Amygdala (tissue), 56 donors: ENCODE measurements at places on chromosomes 4 and X.

- DNase-seq, result no peak
Observed at GRCh38 chr4:82044141-82044993, 329.4 kb downstream of the HNRNPD start.

DNA sequence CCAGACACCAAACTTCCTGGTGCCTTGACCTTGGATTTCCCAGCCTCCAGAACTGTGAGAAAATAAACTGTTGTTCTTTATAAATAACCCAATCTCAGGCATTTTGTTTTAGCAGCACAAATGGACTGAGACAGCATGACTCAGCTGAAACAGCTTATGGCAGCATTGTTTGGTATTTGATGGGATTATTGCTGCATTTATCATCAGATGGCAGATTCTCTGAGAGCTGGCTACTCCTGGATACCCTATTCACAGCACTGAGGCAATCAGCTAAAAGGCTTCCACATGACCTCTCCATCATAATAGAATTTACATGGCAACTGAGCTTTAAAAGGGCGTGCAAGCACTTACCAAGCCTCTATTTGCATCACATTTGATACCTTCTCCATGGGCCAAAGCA, 623.1 kb upstream of the CPEB2 start:
- DNase-seq, result no peak

GRCh38 chrX:153065389-153065788, 6.9 kb upstream of the PNMA6A start:
- DNase-seq, result no peak

- no peak for DNase-seq
Observed at GRCh38 chrX:33171041-33171440, 40.3 kb downstream of the DMD start.

- no peak for DNase-seq
Observed at GRCh38 chrX:43677993-43678392, 21.9 kb downstream of the MAOA start.

- no peak for DNase-seq
Observed at GRCh38 chrX:111395149-111395548, 16.8 kb downstream of the DCX start.

DNA sequence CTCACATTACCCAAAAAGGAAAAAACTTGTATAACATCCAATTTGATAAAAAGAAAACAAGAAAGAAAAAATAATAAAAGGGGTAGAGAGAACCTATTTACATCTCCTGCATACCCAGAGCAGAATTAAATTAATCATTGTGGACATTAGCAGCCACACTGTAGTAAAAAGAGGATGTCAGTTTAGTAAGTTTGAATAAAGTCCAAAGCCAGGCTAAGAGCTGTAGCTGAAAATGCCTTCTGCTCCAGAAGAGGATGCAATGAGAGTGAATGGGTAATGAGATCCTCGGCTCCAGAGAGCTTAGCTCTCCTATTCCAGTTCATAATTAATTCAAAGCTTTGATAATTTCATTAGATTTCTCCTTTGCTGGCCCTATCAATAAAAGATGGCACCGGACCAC, 78.2 kb downstream of the SLC10A7 start:
- DNase-seq, result no peak

DNA sequence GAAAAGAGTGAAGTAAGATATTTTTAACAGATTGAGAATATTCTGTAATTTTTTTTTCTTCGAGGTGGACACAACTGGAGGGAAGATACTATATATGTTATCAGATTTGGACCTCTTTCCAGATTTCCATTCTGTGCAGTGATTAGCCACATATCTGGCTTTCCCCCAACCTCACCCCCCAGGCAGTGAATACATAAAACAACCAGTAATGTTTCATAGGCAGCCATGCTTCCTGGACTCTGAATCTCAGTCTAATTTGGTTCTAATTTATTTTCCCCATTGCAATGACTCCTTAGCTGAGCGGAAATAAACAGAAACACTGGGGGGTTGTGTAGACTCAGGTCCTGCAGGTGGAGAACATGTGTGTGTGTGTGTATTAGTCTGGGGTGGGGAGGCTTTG, 226.5 kb downstream of the FBXW7 start:
- DNase-seq, result no peak

DNA sequence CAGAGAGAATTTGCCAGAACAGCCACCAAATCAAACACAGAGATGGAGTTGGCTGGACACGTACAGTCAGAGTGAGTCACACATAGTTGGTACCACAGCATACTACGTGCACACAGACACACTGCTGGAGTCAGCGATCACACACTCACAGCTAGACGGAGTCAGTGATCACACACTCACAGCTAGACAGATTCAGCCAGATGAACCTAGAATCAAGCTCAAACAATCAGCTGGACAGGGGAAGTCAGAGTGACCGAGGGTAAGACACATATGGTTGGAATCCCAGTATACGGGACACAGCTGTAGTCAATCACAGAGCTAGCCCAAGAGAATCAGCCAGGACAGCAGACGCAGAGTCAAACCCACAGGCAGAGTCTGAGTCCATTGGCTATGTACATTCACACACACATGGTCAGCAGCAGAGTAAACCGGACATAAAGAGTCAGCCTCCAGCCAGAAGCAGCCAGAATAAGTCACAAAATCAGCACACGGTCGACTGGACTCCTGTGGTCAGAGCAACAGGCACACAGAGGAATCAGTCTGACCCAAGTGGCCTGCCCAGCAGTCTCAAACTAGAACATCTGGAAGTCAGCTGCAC, 4.6 kb downstream of the SLC38A5 start:
- DNase-seq, result no peak

DNA sequence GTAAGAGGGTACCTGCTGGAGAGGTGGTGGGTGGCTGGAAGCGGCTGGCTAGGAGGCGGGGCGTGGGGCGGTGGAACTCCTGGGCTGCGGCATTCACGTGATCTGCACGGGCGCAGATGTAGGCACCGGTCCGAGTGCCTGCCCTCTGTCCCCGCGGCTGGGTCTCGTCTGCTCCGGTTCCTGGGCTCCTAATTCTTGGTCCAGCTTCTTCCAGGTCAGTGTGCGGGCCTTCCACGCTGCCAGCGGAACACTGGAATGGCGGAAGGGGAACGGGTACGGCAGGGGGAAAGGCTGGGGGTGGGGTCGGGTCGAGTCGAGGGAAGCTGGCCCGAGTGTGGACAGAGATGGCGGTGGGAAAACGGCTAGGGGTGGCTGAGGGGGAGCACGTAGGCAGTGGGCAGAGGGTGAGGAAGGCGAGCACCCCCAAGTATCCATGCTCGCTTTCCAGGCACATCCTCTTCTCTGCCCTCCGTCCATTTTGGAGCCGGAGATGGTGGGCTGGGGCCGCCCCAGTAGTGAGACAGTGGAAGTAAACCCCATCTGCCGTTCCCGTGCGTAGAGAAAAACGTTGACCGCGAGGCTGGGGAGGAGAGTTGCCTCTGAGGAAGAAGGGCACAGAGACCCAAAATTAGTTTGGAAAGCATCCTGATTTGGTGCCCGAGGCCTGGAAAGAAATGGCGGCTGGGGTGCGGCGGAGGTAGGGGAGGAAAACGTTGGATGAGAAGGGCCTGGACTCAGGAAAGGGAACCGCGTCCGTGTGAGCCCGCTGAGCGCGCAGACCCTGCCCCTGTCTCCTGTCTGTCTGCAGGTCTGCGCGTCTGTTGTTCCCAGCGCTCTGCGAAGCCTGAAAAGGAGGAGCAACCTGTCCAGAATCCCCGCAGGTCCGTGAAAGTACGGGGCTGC, at the start of gene TCEAL4:
Gene TCEAL4, plus strand, starts transcription at position 105 of the 903 bp plus-strand sequence. CDS start 1,161 bp downstream, outside the sequence.
- peak; percentile 53 for DNase-seq

DNA sequence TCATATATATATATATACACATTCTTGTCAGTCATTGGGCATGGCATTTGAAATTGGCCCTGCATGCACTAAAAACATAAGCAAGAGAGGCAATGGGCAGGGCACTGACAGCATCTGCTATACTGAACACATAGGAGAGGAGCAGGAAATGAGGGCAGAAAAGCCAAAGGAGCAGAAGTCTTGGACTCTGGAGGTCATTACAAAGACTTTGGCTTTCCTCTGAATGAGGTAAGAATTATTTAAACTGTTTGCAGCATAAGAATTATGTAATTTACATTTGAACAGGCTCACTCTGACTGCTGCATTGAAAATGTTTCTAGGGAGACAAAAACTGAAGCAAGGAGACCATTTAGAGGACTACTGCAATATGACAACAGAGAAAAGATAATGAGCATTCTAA, 396.5 kb downstream of the PRDM5 start:
- no peak for DNase-seq

GRCh38 chrX:70030301-70030767, 19.4 kb downstream of the AWAT2 start:
- DNase-seq, result no peak

DNA sequence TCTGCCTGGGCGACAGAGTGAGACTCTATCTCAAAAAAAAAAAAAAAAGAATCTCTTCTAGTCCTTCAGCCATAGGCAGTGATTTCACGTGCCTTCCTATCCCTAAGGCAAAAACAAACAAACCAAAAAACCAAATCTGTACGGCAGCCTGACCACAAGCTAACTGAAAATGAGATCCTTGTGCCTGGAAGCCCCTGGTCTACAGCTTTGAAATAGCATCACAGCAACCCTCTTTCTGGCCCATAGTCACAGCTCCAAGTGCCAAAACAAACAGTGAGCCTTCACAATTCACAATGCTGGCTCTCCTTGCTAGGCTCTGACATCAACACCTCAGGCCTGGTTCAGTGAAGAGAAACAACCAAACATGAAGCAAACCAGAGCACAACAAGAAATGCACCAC, 46.1 kb downstream of the TMEM150C start:
- DNase-seq, result peak; percentile 56

- peak; percentile 6 for DNase-seq
Observed at GRCh38 chrX:39149761-39150160, 348.5 kb downstream of the MID1IP1 start.
